ENCODE measurements at places on chromosomes 16 and 17.

- DNase-seq: no peak
Observed at GRCh38 chr16:3144321-3144983, 9.6 kb downstream of the ZNF213 start.

DNA sequence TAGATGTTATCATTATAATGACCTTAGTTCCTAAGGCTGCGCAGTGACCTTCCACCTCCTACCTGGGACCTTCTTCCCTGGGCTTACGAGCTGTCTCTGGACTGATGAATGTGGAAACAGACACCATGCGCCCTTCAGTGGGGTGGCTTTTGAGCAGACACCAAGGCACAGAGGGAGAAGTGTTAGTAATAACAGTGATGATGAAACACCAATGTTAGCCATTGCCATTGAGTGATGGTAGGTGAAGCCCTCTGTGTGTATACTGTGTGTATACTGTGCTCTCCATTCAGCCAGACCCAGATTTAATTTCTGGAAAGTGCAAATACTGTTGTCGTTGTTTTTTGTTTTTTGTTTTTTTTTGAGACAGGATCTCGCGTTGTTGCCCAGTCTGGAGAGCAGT lies 44.5 kb downstream of the CLEC16A start:
- no peak for DNase-seq

GRCh38 chr16:29678691-29679267 lies at the start of gene QPRT:
QPRT (plus strand) TSS chr16:29679180; CDS start chr16:29679198, 18 bp downstream.
- DNase-seq: no peak

DNA sequence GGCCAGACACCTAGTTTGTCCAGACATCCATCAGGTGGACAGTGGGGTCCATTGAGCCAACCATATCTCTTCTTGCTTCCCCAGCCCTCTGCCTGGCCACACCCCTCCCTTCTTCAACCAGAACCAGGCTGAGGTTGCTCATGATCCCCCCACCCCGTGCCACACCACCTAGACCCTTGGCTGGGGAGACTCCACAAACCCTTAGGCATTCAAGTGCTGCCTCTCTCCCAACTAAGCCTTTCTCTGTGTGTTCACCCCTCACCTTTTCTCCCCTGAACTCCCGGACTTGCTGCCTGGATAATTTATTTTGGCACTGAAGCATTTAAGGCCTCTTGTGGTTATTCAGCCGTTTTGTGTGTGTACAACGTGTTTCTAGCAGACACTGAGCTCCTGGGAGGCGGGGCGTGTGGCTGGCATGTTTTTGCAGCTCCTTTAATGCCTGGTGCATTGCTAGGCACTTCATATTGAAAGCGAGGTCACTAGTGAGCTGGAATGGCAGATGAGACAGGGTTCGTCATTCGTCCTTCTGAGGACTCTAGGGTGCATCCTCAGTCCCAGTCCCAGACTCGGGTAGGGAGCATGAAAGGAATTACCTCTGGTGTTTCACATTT lies 28.7 kb downstream of the CACNA1G start:
- DNase-seq: no peak

Measured in SIG-M5 (cell line).